ENCODE measurements at places on chromosomes 4 and X. TPM values are rescaled to one million over a fixed set of nuclear protein-coding genes. Genes with fewer than 3 reads are reported as not detected.

- no peak for DNase-seq
These were observed 15.4 kb downstream of the VAMP7 start for GRCh38 chrX:155896512-155896911.

- no peak for DNase-seq
These were observed 170.4 kb upstream of the TET2 start for GRCh38 chr4:104976262-104976661.

DNA sequence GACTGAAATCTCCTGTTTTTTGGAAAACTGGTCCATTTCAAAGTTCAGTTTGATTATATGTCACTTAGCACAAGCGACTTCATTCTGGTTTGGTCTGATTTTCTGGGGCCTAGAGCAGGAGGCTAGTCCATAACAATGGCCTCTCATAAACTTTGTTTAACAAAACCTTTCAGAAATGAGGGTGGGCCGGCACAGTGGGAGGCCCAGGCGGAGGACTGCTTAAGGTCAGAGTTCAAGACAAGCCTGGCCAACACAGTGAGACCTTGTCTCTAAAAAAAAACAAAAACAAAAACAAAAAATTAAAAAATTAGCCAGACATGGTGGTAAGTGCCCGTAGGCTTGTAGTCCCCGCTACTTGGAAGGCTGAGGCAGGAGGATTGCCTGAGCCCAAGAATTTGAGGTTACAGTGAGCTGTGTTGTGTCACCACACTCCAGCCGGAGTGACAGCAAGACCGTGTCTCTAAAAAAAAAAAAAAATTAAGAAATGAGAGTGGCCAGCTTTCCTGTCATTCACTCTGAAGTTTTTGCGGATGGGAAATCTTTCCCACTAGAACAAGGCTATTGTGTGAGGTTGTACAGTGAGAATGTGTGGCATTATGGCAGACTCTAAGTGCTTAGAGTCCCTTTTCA, 1.2 kb upstream of the PLAC8 start:
- DNase-seq = no peak

DNA sequence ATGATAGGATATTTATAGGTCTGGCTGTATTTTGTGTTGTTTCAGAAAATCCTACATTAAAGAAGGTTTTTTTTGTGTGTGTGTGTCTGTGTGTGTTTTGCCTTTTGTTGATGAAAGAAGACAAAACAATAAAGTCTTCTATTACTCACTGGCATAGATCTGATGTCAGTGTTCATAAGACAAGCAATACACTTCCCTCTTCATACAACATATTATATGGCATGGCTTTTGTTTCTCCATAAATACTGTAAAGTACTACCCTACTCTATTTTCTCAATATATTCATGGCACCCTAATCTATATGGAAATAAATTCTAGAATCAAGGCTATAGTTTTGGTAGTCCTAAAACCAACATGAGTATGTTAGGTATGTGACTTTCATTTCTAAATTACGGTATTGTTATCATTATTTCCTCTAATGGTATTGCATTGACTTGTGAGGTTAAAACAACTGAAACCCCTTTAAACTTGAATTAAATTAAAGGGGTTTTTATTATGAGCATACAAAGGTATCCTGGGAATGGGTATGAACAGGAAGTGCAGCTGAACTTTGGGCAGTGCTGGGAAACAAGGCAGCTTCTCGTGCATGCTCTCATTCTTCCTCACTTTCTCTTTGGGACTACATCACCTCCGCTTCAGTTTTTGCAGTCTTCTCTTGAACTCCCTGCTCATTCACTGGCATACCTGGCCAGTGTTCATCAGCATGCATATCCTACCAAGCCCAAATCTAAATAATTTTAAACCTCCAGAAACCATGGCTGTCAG, 70.5 kb upstream of the PRSS48 start:
- no peak for DNase-seq

DNA sequence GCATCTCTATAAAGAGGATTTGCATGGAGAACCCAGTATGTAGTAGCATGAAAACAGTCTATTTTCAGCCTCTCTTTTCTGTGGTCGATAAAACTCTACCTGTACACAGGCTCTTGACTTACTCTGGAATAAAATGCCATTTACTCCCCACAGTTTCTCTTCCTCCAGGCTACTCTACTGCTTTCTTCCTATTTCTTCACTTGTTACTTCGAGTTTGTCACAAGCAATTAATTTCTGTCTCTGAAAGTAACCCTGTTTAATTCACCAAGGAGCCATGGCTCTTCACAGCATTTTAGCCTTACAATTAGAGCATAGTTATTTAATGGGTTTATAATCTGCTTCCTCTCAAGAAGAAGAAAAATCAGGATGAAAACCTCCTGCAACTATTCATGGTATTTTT, 472.9 kb upstream of the PRKX start:
- DNase-seq = no peak

GRCh38 chr4:169305651-169306050, 34.9 kb upstream of the SH3RF1 start:
- no peak for DNase-seq

Gene SRPX
- total RNA-seq = not detected

Gene CACNA1F
- total RNA-seq = 0.14 TPM

Gene HOPX
- 281 TPM for total RNA-seq

Gene PDE6B
- 14.1 TPM for total RNA-seq
